ENCODE measurements at places on chromosomes 6 and 20.

DNA sequence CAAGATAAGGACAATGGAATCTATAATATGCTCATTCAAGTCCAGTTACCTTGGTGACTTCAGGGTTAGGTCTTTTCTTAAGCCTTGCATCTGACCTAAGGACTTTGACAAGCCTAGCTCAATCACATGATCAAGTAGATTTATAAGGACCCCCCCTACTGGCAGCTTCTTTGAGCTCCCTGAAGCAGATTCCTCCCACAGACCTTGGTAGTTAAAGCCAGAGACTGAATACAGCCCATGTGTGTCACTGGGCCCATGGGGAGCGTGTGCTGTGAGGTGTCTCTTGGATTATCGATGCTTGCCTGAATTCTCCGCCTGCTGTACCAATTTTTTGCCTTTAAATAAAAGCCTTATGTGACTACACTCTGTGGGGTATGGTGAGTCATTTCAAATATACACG, 372.7 kb upstream of the RGS17 start:
- peak; percentile 12 for DNase-seq

GRCh38 chr6:105968603-105969333, 117.4 kb upstream of the PRDM1 start:
- DNase-seq: no peak

- no peak for DNase-seq
These were observed 22.6 kb downstream of the DDO start for GRCh38 chr6:110392727-110393126.

DNA sequence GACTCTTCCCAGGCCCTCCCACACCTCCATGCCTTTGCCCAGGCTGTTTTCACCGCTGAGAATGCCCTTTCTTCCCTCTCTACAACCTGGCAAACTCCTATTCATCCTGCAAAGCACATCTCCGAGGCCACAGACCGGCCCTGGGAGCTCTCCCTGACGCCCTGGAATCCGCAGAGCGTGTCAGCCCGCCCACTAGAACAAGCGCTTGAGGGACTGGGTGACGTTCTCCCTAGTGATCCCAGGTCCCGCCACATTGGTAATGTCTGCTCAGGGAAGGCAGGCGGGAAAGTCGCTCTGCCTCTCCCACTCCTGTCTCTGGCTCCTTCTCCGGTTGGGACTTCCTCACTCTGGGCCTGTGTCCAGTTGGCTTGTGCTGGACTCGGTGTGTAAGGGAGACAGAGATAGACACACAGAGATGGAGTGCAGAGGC, 61.6 kb downstream of the SRC start:
- no peak for DNase-seq

DNA sequence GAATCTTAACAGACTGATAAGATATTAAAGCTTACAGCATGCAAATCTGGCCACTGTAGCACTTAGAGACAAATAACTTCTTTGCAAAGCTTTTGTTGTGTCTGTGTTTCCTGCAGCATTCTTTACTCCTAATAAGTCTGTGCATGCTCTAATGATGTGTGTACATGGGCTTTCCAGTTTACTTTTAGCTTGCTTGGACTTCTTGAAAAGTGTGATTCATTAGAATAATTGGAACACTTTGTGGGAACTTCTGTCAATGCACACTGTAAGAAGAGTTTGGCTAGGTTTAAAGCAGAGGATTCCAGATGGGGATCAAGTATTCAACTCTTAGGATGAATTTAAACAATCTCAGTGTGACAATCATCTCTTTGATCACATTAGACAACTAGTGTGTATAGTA, 22.1 kb upstream of the TINAG start:
- no peak for DNase-seq

DNA sequence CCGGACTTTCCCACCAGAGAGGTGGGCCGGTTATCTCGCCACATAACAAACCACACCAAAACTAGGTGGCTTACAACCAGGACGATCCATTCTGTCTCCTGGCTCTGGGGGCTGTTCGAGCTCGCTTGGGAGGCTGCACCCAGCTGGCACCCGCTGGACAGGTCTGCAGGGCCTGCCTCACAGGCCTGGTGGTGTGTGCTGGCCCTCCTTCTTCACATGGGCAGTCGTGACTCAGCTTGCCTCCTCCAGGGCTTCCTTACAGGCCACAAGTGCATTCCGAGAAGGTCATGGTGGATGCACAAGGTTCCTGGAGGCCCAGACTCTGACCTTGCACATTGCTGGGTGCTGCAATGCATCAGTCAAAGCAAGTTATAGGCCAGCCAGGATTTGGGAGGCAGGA, 34.2 kb downstream of the FOXF2 start:
- no peak for DNase-seq

DNA sequence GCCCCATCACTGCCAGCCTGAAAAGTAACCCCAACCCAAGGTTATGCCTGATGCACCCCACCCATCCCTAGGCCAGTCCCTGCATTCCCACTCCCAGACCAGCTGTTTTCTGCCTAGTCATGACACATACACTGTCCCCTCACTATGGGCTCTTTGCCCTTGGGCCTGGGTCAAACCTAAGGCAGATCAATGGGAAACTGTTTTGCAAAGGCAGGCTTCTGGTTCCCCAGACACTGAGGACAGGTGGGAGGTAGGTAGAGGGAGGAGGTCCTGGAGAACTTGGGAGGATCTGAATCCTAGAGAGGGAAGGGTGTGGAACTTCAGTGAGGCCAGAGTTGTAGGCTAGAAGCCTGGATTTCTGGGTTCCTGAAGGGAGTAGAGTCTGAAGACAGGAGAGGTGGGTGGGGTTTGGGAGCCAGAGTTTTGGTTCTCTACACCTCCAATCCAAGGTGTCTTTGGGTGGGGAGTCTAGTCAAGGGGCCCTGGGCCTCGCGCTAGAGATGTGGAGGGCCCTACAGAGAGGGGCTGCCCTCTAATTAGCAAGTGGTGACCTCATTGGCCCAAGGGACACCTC, 2.0 kb downstream of the CLIC1 start:
- DNase-seq: no peak

DNA sequence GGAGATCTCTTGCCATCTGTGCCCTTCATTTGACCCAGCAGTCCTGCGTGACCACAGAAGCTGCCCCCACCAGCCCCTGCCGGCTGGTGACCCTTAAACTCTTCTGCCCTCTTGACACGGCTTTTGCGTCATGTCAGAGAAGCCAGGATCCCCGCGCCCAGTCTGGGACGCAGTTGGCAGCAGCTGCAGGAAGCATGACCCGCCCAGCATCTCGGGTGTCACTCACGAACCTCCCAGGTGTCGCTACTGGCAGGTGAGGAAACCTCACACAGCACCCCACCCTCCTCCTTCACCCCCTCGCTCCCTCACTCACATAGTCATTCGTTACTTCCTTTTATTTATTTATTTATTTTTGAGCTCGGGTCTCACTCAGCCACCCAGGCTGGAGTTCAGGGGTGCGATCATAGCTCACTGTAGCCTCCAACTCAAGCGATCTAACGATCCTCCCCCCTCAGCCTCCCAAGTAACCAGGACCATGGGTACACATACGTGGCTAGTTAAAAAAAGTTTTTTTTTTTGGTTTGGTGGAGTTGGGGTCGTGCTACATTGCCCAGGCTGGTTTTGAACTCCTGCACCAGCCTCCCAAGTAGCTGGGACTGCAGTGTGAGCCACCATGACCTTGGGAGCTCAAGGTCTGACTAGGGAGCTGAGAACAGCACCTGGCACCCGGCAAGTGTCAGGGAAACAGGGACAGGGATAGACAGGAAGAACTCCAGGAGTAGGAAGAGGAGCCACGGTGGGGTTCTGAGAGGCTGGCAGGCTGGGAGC, 14.1 kb upstream of the SPDEF start:
- no peak for DNase-seq

- no peak for DNase-seq
These were observed 49.9 kb downstream of the STK4 start for GRCh38 chr20:45016089-45016671.

- no peak for DNase-seq
These were observed 35.3 kb downstream of the KIF16B start for GRCh38 chr20:16537918-16538317.

DNA sequence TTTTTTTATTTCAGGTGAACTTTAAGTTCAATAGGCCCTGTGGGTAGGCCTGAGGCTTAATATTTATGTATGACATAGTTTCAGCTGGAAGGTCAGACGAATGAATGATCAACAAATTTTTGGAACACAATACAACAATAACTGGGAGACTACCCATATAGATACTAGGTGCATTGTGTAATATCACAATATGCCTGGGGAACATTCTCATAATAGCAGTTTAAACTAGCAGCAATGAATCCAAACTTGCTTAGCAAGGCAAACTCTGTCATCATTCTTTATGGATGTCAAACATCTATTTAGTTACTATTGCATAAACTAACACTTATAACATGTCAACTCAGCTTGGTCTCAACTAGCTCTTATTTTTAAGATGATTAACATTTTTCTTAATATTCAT, 49.3 kb downstream of the ELOVL4 start:
- no peak for DNase-seq

- no peak for DNase-seq
These were observed 32.3 kb downstream of the C20orf203 start for GRCh38 chr20:32641464-32641863.

DNA sequence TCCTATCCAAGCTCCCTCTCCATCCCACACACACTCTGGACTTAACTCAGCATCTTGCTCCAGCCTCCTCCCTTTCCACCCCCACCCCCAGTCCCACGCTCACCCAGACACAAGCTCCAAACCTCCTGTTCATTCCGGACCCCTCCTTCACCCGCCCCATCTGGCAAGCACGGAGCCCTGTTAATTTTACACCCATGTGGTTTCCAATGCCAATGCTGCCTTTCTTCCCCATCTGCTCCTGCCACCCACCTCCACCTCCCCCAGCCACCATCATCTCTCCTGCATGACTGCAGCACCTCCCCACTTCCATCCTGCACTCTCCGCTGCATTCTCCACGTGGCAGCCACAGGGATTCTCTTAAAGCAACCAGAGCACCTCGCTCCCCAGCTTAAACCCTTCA, 9.9 kb upstream of the CDK5RAP1 start:
- peak; percentile 43 for DNase-seq

- DNase-seq: no peak
These were observed 32.3 kb upstream of the MARCKS start for GRCh38 chr6:113824866-113825265.

DNA sequence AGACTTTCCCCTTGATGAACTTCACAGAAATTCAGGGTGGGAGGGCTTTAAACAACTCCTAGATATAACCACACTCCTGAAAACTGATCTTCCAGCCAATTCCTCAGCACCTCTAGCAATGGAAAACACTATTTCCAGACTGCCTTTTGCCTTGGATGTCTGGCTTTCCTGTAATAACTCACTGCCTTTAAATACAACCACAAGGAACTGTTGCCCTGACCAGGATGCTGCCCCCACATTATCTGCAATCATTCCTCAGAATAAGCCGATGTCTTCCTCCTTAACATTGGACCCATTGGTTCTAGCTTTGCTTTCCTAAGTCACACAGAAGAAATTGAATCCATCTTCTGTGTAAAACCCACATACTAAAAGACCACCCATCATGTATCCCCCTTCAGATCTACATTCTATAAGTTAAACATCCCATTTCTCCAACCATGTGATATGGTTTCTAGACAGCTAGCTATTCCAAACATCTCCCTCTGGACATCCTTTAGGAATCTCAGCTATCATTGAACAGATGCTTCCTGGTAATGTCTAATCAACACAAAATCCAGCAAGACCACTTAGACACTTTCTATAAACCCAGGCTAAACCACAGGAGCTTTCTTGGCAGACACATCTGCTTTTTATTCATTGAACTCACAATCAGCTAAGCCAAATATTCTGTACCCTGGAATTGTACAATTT, 95.9 kb upstream of the KCNQ5 start:
- DNase-seq: no peak

DNA sequence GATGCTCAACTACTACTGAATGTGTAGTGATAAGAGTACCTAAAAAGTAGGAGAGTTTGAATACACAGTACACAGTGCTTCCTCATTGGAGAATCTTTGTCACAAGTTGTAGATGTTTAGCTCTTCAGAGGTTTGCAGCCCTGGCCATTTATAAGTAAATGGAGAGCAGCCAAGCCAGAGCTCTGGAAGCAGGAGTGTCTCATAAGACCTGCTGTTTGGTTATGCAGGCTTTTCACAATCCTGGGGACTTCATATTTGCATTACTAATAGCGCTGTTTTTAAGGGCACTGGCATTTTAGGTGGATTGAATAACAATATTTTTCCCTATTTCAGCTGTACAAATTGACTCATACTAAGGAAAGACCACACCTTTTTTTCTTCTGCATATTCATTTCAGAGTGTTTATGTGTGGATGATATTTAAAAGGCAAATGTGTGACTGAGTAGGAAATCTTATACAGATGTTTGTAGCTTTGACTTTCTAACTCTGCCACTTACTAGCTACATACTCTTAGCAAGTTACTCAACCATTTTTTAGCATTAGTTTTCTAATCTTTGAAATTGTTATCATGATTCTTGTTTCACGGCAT, 730.5 kb upstream of the MAP3K7 start:
- DNase-seq: no peak

DNA sequence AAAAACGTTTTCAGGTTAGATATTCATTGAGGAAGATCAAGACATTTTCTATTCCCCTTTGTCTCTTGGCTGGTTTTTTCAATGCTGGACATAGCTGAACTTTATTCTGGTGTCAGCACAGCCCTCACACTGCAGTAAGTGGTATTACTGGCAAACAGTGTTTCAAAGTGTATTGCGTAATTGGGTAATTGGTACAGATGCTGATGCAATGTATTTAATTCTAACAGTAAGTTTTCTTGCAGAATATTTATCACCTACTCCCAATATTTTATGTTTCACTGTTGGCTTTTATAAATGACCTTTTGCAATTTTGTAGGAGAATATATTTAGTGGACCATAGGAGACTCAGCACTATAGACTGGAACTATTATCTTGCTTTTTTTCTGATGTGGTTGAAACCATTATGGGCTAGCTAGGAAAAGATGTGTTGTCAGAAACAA, 287.6 kb upstream of the SOX4 start:
- DNase-seq: no peak

GRCh38 chr20:55701467-55701866, 303.9 kb downstream of the CBLN4 start:
- DNase-seq: no peak

GRCh38 chr6:75852721-75853120, 103.7 kb downstream of the MYO6 start:
- no peak for DNase-seq

DNA sequence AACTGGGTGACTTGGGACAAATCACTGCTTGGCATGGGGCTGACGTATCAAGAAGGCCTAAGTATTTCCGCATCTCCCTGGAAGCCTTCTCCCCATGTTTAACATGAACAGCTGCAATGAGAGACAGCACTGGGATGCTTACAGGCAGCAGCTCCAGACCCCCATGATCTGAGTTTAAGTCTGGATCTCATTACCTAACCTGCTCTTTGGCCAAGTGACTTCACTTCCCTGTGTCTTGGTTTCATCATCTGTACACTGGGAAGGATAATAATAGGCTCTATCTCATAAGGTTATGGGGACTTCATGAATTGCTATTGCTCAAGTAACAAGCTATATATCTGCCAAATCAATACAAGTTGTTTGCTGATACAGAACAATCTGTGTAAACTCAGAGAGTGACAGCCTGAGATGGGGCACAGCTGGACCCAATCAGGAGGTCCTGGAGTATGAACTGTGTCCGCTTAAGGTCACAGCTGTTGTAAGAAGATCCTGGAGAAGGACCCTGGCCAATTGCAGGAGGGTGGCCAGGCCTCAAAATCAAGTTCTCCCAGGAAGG, 56.0 kb downstream of the TGM2 start:
- no peak for DNase-seq
